ENCODE measurements at places on chromosomes 1 and 21. TPM values are rescaled to one million over a fixed set of nuclear protein-coding genes. Genes with fewer than 3 reads are reported as not detected.

Gene AXDND1
- 0.21 TPM for total RNA-seq

Gene FBLIM1
- total RNA-seq = 127 TPM

Gene ACP6
- 9.5 TPM for total RNA-seq

Gene LRRC8B
- 1.3 TPM for total RNA-seq

Gene RYR2
- total RNA-seq = not detected

Data from foreskin keratinocyte (primary cell).